ENCODE measurements at places on chromosomes 1 and 21.
A peak's percentile ranks its signal among the peaks of the same experiment; 100 is the strongest.

GRCh38 chr1:168976267-168976666 lies 130.2 kb upstream of the ATP1B1 start:
- no peak for DNase-seq

DNA sequence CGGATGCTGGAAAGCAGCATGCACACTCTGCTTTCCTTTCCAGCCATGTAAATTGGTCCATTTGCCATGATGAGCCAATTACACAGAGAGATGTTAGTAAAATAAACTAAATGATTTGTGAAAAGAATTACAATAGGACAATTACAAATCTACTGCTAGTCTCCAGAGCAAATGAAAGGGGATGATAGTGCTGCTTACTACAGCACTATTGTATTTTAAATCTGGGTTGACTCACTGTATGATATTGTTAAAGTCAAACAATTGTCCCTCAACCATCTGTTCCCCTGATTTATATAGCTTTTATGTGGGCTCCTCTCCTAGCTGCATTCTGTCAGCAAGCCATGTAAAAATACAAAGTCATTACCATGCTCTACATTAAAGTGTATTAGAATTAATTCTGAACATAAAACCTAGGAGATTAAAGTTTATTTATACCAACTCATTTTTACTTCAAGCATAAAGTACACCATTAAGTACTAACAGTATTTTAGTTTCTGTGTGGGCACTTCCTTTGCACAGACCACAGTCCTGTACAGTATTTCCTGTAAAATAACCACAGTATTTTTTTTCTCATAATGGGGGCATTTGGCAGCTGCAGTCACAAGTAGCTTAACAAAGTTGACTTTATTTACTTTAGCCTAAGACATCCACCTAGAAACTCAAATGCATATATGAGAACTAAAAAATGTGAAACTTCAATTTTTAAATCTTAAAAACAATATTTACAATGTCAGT lies 135.8 kb downstream of the VAV3 start:
- no peak for DNase-seq

DNA sequence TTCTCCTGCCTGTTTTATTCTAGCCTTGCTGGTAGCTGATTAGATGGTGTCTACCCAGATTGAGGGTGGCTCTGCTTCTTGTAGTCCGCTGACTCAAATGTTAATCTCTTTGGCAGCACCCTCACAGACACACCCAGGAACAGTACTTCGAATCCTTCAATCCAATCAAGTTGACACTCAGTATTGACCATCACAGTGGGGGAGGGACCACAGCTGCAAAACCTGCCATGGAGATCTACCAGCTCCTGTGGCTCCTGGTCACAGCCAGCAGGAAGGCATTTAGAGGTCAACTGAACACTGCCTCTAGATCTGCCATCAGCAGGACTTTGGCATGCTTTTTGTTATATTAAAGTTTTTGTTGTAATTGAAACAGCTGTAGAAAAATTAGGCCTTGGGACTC lies 146.9 kb downstream of the RWDD3 start:
- DNase-seq, result no peak

- DNase-seq, result peak; percentile 48
These were observed 5.0 kb downstream of the PFKL start for GRCh38 chr21:44304877-44305293.

GRCh38 chr1:203440771-203441170 lies 34.8 kb upstream of the PRELP start:
- no peak for DNase-seq

GRCh38 chr21:41066086-41066938 lies 101.6 kb upstream of the BACE2 start:
- DNase-seq, result no peak

DNA sequence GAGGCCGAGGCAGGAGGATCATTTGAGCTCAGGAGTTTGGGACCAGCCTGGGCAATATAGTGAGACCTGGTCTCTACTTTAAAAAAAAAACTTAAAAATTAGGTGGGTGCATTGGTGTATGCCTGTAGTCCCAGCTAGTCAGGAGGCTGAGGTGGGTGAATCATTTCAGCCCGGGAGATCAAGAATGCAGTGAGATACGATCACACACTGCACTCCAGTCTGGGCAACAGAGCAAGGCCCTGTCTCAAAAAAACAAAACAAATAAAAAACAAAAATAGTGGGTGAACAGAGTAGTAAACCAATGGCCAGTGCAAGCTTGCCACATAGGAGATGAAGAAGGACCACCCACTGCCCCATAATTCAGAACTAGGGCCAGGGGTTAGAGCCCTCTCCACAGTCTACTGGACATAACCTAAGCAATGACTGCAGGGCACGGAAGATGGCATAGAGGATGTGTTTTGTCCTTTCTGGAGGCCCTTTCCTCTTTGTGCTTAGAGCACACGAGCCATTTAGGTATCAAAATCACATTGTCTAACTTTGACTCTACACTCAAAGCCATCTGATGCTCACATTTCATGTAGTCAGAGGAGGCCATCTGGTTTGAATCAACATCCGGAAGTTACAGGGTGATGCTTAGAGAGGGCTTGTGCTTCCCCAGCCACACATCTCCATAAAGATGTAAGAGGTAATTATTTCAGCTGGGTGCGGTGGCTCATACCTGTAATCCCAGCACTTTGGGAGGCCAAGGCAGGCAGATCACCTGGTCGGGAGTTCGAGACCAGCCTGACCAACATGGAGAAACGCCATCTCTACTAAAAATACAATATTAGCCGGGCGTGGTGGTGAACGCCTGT lies 12.6 kb downstream of the CD2 start:
- DNase-seq, result peak; percentile 40

DNA sequence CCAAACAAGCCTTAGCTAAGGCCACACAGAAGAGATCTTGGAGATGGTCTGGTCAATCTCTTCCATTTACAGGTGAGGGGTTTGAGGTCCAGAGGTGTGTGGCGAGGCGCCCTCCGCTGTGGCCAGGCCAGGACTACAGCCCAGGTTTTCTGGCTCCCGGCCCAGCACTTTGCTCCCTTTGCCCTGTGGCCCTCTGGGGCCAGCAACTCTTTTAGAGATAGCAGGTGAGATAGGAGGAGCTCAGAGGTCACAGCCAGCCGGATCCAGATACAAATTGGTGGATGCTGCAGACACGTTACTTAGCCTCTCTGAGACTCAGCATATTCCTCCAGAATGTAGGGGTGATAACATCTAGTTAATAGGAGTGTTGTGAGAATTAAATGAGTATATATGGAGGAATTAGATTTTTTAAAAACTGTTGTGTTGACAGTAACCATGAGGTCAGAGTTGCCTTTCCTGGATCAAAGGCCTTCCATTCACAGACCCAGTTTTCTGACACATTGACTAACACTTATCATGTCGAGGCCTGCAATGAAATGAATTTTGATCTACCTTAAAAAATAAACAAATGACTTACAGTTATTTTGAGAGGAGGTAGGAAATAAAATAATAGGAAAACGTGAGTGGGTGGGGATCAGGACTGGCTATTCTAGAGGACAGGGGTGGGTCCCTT lies 16.6 kb downstream of the TEX35 start:
- DNase-seq, result no peak
